IMR-90 (cell line): ENCODE measurements at places on chromosomes 7 and 10.

GRCh38 chr7:45211958-45212357 lies 54.4 kb downstream of the RAMP3 start:
- H3K27ac ChIP-seq, result no peak overlapping the region
- DNase-seq, result no peak
- H3K4me1 ChIP-seq, result no peaks in the 10 kb centered on the region
- H3K4me3 ChIP-seq, result no peak overlapping the region

DNA sequence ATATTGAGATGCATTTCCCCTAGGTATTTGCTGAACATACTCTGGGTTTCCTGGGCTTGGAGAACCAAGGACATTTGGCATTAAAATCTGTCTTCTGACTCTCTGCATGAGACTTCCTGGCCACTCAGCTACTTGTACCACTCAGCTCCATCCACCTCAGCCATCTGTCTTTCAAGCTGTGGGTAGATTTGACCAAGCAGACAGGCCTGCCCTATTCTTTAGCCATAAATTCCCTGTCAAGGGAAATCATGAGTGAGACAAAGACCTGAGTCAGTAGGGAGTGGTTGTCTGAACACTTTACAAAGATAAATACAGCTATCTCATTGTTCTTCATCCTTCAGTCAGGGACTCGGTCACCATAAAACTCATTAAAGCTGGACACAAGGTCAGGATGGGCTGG lies 399.1 kb downstream of the GPAM start:
- H3K4me3 ChIP-seq, result no peak overlapping the region
- no peak overlapping the region for H3K27ac ChIP-seq
- no peaks in the 10 kb centered on the region for H3K36me3 ChIP-seq
- no peak for DNase-seq
- H3K4me1 ChIP-seq, result no peaks in the 10 kb centered on the region

- no peak overlapping the region for H3K27ac ChIP-seq
- DNase-seq, result no peak
- no peaks in the 10 kb centered on the region for H3K4me1 ChIP-seq
- no peaks in the 10 kb centered on the region for H3K36me3 ChIP-seq
These were observed 37.9 kb downstream of the SYPL1 start for GRCh38 chr7:106074257-106074656.

GRCh38 chr10:47374611-47375536 lies 9.2 kb downstream of the ZNF488 start:
- DNase-seq, result peak; percentile 62
- H3K4me1 ChIP-seq, result peaks cover 4% of the 10 kb centered on the region; the same call in 1 of the 2 replicates
- H3K36me3 ChIP-seq, result no peaks in the 10 kb centered on the region
- no peak overlapping the region for H3K27ac ChIP-seq

DNA sequence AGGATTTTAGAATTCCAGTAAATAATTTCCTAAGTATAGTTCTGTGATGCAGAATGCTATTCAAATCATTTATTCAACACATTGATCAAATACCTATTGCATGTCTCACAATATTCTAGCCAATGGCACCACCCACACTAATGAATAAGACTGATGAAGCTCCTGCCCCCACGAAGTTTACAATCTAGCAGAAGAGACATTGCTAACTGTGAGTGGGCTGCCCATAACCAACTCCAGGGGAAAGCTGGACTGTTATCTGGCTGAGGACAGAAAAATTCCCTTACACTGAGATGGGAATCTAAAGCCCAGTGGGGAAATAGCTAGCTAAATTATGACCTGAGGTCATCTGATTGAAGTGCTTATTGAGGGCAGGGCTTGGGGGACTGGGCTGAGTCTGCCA lies 128.8 kb upstream of the LYZL2 start:
- peak; percentile 43 for DNase-seq
- H3K4me3 ChIP-seq, result no peak overlapping the region
- H3K36me3 ChIP-seq, result no peaks in the 10 kb centered on the region

DNA sequence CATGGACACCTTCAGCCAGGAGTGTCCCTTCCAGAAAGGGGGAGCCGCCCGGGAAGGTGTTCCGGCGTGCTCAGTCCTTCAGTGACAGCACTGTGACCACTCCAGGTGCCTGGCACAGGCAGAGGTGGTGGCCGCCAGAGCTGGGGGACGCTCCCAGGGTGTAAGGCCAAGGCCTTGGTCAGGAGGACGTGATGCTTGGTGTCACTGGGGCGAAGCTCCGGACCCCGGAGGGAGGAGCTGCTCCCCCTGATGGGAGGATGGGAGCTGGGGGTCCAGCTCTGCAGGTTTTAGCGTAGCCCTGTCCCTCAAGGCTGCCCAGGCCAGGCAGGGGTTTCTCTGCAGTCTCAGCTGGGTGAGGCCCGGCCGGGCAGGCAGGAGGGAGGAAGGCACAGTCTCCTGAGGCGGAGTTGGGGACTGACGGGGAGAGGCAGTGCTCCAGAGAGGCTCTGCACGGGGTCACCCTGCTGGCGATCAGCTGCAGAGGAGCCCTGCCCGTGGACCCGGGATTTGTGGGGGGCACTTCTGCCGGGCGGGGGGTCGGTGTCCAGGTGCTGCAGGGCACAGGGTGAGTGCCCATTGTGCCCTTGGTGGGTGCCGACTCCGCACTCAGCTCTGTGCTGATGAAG lies 56.5 kb upstream of the DNAJB6 start:
- DNase-seq, result no peak
- H3K27ac ChIP-seq, result no peak overlapping the region
- no peaks in the 10 kb centered on the region for H3K27me3 ChIP-seq
- no peaks in the 10 kb centered on the region for H3K36me3 ChIP-seq

- no peak for DNase-seq
- no peaks in the 10 kb centered on the region for H3K27me3 ChIP-seq
- H3K4me1 ChIP-seq, result no peaks in the 10 kb centered on the region; the same call in 1 of the 2 replicates
- no peak overlapping the region for H3K27ac ChIP-seq
These were observed 119.4 kb downstream of the VIPR2 start for GRCh38 chr7:159025161-159025779.

DNA sequence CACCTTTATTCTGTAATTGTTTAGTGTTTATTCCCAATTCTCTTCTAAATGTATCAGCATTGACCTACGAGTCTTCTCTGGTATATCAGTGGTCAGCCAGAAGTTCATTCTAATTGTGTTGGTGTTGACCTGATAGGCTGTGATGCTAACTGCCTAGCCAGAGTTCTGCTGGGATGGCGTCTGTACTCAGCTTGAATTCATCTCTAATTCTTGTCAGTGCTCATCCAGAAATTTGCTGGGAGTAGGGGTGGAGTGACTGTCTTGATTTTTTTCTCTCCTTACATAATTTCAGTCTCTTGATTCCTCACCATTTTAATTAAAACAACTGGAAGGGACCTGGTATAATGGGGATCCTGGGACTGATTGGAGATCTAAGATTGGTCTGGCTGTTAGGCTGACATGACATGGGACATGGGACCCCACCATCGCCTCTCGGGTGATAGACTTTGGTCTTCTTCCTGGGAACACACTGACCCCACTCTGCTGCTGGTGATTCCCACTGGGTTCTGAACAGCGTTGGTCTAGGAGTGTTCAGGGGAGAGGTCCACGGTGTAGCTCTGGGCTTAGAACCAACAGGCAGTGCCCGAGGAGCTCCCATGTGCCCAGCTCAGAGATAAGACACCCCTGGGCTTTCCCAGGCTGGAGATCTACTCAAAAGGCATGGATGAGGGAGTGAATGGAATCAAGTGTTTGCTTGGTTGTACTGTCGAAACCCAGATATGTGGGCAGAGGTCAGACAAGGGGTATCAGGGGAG lies 3.8 kb downstream of the NEURL1 start:
- H3K4me1 ChIP-seq, result peaks cover 12% of the 10 kb centered on the region
- peaks cover 86% of the 10 kb centered on the region for H3K27me3 ChIP-seq
- H3K4me3 ChIP-seq, result no peak overlapping the region
- H3K36me3 ChIP-seq, result no peaks in the 10 kb centered on the region
- no peak overlapping the region for H3K27ac ChIP-seq
- DNase-seq, result no peak

DNA sequence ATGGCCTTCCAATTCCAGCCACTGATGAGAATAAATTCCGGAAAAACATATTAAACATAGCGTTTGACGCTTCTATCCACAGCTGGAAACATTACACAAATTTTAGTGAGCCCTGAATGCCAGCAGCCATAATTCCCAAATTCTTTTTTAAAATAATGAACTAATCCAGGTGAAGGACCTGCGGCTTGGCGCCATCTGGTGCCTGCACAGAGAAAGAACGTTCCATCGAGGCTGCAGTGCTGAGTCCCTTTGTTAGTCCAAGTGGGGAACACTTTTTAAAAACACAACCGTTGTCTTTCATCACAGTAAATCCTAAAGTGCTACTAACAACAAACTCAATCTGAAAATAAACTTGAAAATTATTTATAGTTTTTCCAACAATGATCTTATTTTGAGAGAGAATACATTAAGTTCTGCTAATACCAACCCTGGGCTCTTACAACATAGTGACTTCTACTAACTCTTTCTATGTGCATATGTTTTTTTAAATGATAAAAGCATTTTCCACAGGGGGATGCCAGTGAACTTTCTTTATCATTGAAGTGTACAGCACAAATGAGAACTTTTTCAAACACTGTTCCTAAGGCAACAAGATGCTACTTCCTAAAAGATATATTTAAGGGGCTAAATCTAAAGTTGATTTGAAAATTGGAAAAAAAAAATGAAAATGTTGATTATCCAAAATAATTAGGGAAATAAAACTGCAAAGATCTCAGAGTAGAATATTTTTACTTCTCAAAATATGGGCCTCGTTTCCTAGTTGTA lies 166.9 kb upstream of the RNF32 start:
- DNase-seq, result peak; percentile 19
- no peaks in the 10 kb centered on the region for H3K27me3 ChIP-seq
- no peak overlapping the region for H3K4me3 ChIP-seq
- no peak overlapping the region for H3K27ac ChIP-seq

- no peaks in the 10 kb centered on the region for H3K36me3 ChIP-seq
- no peak overlapping the region for H3K4me3 ChIP-seq
- no peak for DNase-seq
- no peaks in the 10 kb centered on the region for H3K4me1 ChIP-seq
- H3K27ac ChIP-seq, result no peak overlapping the region
- peaks cover 7% of the 10 kb centered on the region for H3K27me3 ChIP-seq
These were observed 26.6 kb upstream of the WNT8B start for GRCh38 chr10:100436255-100436654.

- peaks cover 6% of the 10 kb centered on the region; the same call in 1 of the 2 replicates for H3K4me1 ChIP-seq
- no peak overlapping the region for H3K27ac ChIP-seq
- peaks cover 41% of the 10 kb centered on the region for H3K27me3 ChIP-seq
- DNase-seq, result no peak
These were observed 138.3 kb downstream of the JCAD start for GRCh38 chr10:29921071-29921446.

- no peak for DNase-seq
- no peak overlapping the region for H3K27ac ChIP-seq
- H3K27me3 ChIP-seq, result no peaks in the 10 kb centered on the region
- H3K4me1 ChIP-seq, result 0 out of 2 replicates have a peak, but pooled peaks cover 2% of the 10 kb centered on the region
- no peak overlapping the region for H3K4me3 ChIP-seq
These were observed 94.9 kb downstream of the AKAP9 start for GRCh38 chr7:92035576-92035975.

DNA sequence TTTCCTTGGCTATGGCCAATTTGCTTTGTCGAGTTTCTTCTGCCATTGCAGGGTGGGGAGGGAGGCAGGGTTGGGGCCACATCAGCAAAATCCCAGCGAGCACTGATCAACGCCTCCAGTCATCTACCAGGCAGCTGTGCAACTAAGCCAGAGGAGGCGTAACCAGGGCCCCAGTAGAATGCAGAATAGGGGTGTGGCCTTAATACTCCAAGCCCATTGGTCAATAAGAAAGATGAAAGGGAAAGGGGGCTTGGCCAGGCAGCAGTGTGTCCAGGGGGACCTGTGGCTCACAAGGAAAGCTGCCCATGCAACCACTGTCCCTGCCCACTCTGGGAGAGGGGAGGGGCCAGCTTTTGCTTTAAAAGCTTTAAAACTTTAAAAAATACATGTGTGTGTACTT lies 21.5 kb upstream of the GGCT start:
- H3K4me1 ChIP-seq, result peaks cover 2% of the 10 kb centered on the region
- no peaks in the 10 kb centered on the region for H3K36me3 ChIP-seq
- no peaks in the 10 kb centered on the region for H3K27me3 ChIP-seq
- DNase-seq, result no peak

DNA sequence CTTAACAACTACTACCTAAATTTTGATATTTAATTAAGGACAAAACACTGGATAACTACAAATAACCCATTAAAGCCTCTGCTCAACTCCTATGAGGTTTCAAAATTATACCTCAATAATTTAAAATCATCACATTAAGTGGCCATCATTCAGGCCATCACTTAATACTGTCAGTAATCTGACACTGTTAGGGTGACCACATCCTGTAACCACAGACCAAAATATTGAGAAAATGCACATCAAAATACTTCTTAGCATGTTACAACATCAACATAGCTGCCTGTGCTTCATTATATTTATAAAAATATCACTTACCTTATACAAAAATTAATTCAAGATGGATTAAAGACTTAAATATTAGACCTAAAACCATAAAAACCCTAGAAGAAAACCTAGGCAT lies 23.3 kb downstream of the SEM1 start:
- DNase-seq, result no peak
- H3K4me3 ChIP-seq, result no peak overlapping the region
- H3K4me1 ChIP-seq, result no peaks in the 10 kb centered on the region
- H3K27me3 ChIP-seq, result no peaks in the 10 kb centered on the region

GRCh38 chr7:86600506-86601290 lies 43.0 kb upstream of the GRM3 start:
- H3K36me3 ChIP-seq, result no peaks in the 10 kb centered on the region
- no peak overlapping the region for H3K27ac ChIP-seq
- H3K4me1 ChIP-seq, result no peaks in the 10 kb centered on the region
- no peak overlapping the region for H3K4me3 ChIP-seq
- no peaks in the 10 kb centered on the region for H3K27me3 ChIP-seq

- no peak overlapping the region for H3K4me3 ChIP-seq
- H3K27me3 ChIP-seq, result no peaks in the 10 kb centered on the region
- DNase-seq, result no peak
- H3K36me3 ChIP-seq, result no peaks in the 10 kb centered on the region
- peaks cover 10% of the 10 kb centered on the region; the same call in 1 of the 2 replicates for H3K4me1 ChIP-seq
- H3K27ac ChIP-seq, result no peak overlapping the region
These were observed 62.9 kb upstream of the BET1 start for GRCh38 chr7:94067047-94067446.

DNA sequence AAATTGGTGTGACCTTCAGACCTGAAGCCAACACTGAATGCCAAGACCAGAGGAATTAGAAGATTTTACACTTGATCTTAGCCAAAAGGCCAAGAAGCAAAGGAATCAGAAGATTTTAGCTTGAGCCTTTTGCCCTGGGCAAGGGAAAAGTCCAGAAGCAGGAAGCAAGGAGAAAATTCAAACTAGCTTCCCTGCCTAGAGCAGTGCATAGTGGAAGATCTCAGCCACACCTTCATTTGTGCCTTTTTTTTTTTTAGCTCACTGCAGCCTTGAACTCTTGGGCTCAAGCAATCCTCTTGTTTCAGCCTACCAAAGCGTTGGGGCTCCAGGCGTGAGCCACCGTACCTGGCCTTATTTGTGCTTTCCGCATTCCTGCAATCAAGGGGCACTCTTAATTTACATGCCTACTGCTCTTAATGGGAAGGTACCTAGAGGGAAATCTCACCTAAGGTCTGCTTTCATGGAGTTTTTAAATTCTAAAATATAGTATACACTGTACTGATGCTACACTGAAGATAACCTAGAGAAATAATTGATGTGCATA lies 8.3 kb upstream of the PIP4K2A start:
- H3K4me1 ChIP-seq, result no peaks in the 10 kb centered on the region
- H3K27ac ChIP-seq, result no peak overlapping the region
- no peaks in the 10 kb centered on the region for H3K36me3 ChIP-seq

GRCh38 chr10:63603709-63604445 lies 82.7 kb downstream of the REEP3 start:
- peaks cover 3% of the 10 kb centered on the region; the same call in 1 of the 2 replicates for H3K36me3 ChIP-seq
- peak; percentile 94 for DNase-seq
- H3K27ac ChIP-seq, result no peak overlapping the region
- H3K27me3 ChIP-seq, result no peaks in the 10 kb centered on the region
- H3K4me1 ChIP-seq, result peaks cover 6% of the 10 kb centered on the region; the same call in 1 of the 2 replicates
